ENCODE measurements at places on chromosomes 5 and 9. TPM values are rescaled to one million over a fixed set of nuclear protein-coding genes. Genes with fewer than 3 reads are reported as not detected.

CNTNAP3B gene
- 2.3 TPM for total RNA-seq

HMCN2 gene
- 0.67 TPM for total RNA-seq

ACSL6 gene
- 1.3 TPM for total RNA-seq

TYRP1 gene
- not detected for total RNA-seq

ZDHHC11B gene
- 4.0 TPM for total RNA-seq

GCNT4 gene
- 2.8 TPM for total RNA-seq

SLC36A3 gene
- total RNA-seq, result not detected

TNFSF15 gene
- total RNA-seq, result 0.12 TPM

FCHSD1 gene
- 9.5 TPM for total RNA-seq

HTR1A gene
- total RNA-seq, result not detected

RALGPS1 gene
- 9.4 TPM for total RNA-seq

NKD2 gene
- 2.8 TPM for total RNA-seq

STC2 gene
- total RNA-seq, result 6.8 TPM

PTPN3 gene
- total RNA-seq, result 12.6 TPM

LVRN gene
- 0.40 TPM for total RNA-seq

PCDHB10 gene
- total RNA-seq, result 0.49 TPM

SPINK13 gene
- total RNA-seq, result not detected

PCDHA11 gene
- total RNA-seq, result 0.78 TPM

ANKRD18A gene
- total RNA-seq, result 14.1 TPM

ASB6 gene
- total RNA-seq, result 7.0 TPM

SURF6 gene
- total RNA-seq, result 6.3 TPM

ANXA2R gene
- 0.39 TPM for total RNA-seq

MYOZ3 gene
- total RNA-seq, result 0.31 TPM

SPATA24 gene
- total RNA-seq, result 1.8 TPM

SLC25A2 gene
- not detected for total RNA-seq

KCNV2 gene
- total RNA-seq, result not detected

FAM169A gene
- 0.28 TPM for total RNA-seq

PCDHB2 gene
- 0.61 TPM for total RNA-seq

SVEP1 gene
- total RNA-seq, result 4.7 TPM

CCDC152 gene
- 0.19 TPM for total RNA-seq

ZMYND19 gene
- total RNA-seq, result 9.5 TPM

DMRT3 gene
- not detected for total RNA-seq

IL5 gene
- not detected for total RNA-seq

NMUR2 gene
- not detected for total RNA-seq

CCL19 gene
- not detected for total RNA-seq

All from pancreas (tissue), 10 donors.